ENCODE measurements at places on chromosomes 2 and 18. TPM values are rescaled to one million over a fixed set of nuclear protein-coding genes. Genes with fewer than 3 reads are reported as not detected.

DNA sequence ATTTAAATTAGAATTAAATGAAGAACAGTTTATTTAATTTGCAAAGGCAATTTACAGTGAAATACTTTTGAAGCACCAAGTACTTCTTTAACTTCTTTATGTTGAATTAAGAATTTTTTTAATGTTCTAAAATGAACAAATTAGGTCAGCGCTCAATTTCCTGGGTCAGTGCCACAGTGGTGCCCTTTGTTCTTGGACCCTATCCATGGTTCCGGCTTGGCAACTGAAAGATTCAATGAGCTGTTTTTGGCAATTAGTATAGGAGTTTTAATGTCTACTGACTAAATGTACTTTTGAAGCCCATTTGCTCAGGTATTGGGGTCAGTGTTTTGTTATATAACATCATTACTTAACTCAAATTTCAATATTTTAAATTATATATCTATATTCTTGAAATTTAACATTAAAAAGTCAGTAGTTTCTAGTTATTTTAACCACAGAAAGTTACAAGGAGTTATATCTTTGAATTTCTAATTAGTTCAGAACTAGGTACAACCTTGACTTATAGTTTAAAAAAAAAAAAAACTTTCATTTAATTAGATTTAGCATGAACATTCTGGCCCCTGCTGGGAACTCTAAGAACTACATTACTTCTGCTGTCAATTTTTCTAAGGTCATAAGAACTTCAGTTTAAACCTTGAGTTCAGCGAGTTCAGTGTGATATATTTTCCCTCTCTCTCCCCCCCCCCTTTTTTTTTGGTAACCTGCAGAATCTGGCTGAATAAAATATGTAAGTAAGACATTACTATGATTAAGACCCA is 7.6 kb upstream of the MSTN start:
- DNase-seq = no peak

Gene SERPINB10
- total RNA-seq = not detected

- DNase-seq = no peak
These were observed 278.3 kb downstream of the TSN start for GRCh38 chr2:122033778-122034177.

GRCh38 chr2:149544692-149545091 is 42.9 kb downstream of the MMADHC start:
- DNase-seq = no peak

Gene RNF125
- total RNA-seq = 3.0 TPM

- DNase-seq = no peak
These were observed 8.5 kb downstream of the UXS1 start for GRCh38 chr2:106185475-106186184.

GRCh38 chr2:65358678-65359400 is 73.6 kb downstream of the SPRED2 start:
- no peak for DNase-seq

- no peak for DNase-seq
These were observed 49.8 kb upstream of the ASB1 start for GRCh38 chr2:238376884-238377391.

All from gastrocnemius medialis (tissue), 4 donors.